Panc1 (cell line): ENCODE measurements at places on chromosomes 12 and 14.

DNA sequence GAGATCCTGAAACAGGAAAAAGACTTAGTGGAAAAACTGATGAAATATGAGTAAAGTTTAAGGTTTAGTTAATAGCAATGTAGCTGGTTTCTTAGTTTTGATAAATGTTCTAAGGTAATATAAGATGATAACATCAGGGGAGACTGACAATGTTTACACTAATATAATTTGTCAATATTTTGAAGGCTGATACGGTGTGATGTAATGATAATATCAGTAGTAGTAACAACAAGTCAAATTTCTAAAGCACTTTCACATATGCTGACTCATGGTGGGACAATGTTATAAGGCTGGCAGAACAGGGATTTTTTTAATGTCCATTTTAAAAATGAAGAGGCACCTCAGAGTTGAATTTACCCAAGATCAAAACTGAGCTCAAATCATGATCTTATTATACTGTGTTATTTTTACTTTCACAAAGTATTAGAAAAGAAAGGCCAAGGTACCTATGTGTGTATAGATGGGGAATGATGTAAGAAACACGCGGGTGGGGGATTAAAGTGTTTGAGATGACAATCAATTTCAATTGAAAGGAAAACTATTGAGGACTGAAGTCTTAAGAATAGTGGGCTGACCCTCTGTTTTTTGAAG lies 2.4 kb upstream of the FLRT2 start:
- no peak for DNase-seq

GRCh38 chr12:6123258-6123657 lies 1.2 kb downstream of the VWF start:
- no peak for DNase-seq

GRCh38 chr14:37172936-37173614 lies 669 bp upstream of the SLC25A21 start:
- no peak for DNase-seq

DNA sequence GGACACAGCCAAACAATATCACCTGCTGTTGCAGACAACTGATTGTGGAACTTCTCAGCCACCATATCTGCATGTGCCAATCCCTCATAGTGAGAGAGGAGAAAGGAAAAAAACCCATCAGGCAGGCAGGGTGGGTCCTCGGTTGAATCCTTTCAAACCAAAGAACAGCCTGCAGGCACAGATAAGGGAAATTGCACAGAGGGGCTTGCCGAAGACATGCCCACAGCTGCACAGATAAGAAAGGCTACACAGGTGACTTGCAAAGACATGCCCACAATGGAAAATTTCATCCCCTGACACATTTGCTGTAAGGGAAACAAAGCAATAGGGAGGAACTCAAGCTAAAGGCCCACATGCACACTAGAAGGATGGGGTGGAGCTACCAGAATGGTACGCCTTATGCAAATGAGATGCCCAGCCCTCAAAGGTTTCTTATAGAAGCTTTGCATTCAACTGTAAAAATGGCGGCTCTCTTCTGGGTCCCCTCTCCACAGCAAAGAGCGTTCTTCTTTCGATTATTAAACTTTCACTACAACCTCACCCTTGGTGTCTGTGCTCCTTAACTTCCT lies 170.0 kb upstream of the TMPO start:
- no peak for DNase-seq

- DNase-seq, result no peak
These were observed 7.4 kb downstream of the ASCL1 start for GRCh38 chr12:102964872-102965271.

GRCh38 chr14:68824517-68825347 lies 31.9 kb upstream of the ZFP36L1 start:
- DNase-seq, result peak; percentile 41

GRCh38 chr12:95182868-95183415 lies 34.3 kb downstream of the FGD6 start:
- no peak for DNase-seq

- no peak for DNase-seq
These were observed 19.7 kb upstream of the GPR132 start for GRCh38 chr14:105084741-105085571.

DNA sequence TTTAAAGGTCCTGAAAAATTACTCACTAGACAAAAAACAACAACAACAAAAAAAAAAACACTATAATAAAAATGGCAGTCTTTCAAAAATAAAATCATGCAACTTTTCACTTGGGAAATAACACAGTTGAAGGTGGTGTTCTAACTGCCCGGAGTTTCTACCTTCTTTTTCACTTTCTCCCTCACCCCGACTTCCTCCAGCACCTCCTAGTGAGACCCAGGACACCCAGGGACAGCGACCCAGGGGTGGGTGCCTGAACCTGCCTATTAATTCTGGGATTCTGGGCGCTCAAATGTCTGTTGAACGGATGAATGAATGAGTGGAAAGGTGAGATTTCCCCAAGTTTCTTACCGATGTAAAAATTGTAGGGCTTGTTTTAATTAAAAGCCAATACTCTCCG lies 2.0 kb upstream of the FZD10 start:
- no peak for DNase-seq

GRCh38 chr14:95133282-95133681 lies 24.0 kb downstream of the DICER1 start:
- no peak for DNase-seq

DNA sequence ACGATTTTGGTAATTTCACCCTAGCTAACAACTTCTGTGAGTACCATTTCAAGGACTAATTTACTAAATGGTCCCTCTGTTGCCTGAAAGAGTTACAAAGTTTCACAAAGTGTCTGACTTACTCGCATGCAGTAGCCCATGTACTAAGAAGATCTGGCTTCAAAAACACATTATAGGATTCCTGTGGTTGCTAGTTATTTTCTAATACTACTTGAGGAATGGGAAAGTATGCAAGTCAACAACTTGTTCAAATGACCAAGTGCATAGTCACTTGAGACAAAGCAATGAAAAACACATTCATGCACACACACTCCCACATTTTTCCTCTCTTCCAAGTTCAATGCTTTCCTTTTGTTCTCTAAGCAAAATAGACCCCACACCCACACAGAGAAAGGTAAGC lies 219.7 kb upstream of the TMPO start:
- DNase-seq, result no peak

- no peak for DNase-seq
These were observed 56.1 kb downstream of the TMEM117 start for GRCh38 chr12:43891856-43892574.

GRCh38 chr12:126747530-126748149 lies 1519.3 kb upstream of the TMEM132C start:
- no peak for DNase-seq

- DNase-seq, result no peak
These were observed 15.9 kb downstream of the SYT10 start for GRCh38 chr12:33423706-33424105.

DNA sequence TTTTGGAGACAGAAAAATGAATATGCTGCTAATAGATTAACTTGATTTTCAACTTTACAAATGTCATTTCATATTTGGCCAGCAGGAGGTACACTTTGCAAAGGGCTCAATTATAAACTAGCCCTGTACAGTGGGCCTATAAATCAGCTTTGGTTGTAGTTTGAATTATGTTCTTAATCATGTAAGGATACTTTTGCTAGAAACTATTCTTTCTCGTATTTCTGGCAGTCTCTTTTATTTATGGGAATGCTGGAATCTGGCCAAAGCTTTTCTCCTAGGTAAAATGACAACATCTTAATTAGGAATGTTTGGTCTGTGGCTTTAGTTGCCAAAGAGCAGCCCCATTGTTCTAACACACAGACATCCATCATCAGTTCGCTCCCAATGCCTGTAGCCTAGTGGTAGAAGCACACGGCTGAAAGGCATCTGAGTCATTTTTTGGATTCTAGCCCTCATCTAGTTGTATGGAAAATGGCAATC lies 1322.3 kb upstream of the SEL1L start:
- no peak for DNase-seq

GRCh38 chr12:82898441-82898840 lies 211.7 kb downstream of the TMTC2 start:
- DNase-seq, result no peak

DNA sequence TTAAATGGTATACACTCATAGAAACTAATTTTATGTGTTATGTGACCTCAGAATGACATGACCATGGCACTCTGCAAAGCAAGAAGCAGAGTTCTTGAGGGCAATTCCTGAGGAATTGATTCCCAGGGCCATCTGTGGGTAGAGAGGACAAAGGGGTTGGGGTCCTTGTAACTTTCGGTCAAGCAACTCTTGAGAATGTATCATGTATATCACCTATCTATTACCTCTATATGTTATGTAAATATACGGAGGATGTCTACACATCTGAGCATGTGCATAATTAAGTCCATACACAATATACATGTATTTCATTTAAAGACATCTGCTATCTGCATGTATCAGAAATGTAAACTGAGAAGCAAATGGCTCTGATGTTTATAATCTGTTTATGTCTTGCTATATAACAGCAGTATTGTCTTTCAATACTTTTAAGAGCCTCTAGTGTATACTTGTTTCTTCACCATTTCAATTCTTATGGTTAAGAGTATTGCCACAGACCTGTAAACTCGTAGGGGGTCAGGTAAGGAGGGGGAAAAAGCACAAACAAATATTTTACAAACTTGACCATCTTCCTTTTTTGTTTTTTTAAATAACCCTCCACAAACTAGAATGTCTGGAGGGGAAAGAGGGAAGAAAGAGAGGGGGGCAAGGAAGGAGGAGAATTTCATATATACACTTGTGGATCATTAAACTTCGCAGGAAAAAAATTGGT lies 4.5 kb downstream of the FOXA1 start:
- no peak for DNase-seq

- no peak for DNase-seq
These were observed 8.1 kb downstream of the GLT1D1 start for GRCh38 chr12:128861226-128862016.

- DNase-seq, result no peak
These were observed 916 bp upstream of the CHPT1 start for GRCh38 chr12:101696251-101697196.
